Bronchial epithelial cell (primary cell): ENCODE measurements at places on chromosomes 2 and 18. TPM values are rescaled to one million over a fixed set of nuclear protein-coding genes. Genes with fewer than 3 reads are reported as not detected.
A peak's percentile ranks its signal among the peaks of the same experiment; 100 is the strongest.

The THUMPD2 gene
- 8.8 and 10.3 TPM in 2 replicates for total RNA-seq

The ACMSD gene
- total RNA-seq: not detected in 2 replicates

The IL36G gene
- total RNA-seq: 0.51 TPM in 1 of 2 replicates, not detected in the other

The GREB1L gene
- 0.79 and 0.90 TPM in 2 replicates for total RNA-seq

The TMSB10 gene
- total RNA-seq: 8,033 and 11,022 TPM in 2 replicates

The PSMA8 gene
- total RNA-seq: not detected in 2 replicates

The SLC4A5 gene
- total RNA-seq: under 0.01 and 0.90 TPM in 2 replicates

The ALPP gene
- total RNA-seq: not detected in 2 replicates

The CFC1B gene
- total RNA-seq: not detected in 2 replicates

The ERBB4 gene
- under 0.01 TPM in 2 replicates for total RNA-seq

The SKA1 gene
- 0.26 and 0.51 TPM in 2 replicates for total RNA-seq

The ALLC gene
- total RNA-seq: not detected in 2 replicates

GRCh38 chr2:119154076-119154475 is 4.5 kb downstream of the C1QL2 start:
- DNase-seq: no peak

GRCh38 chr2:10326151-10326616 is 23.5 kb downstream of the HPCAL1 start:
- no peak for DNase-seq

- DNase-seq: no peak
Observed at GRCh38 chr18:45251236-45251635, 364.0 kb upstream of the SLC14A2 start.

- DNase-seq: no peak
Observed at GRCh38 chr2:120235681-120236080, 12.5 kb upstream of the TMEM185B start.

- peak; percentile 60 for DNase-seq
Observed at GRCh38 chr2:128375454-128375853, 56.8 kb upstream of the HS6ST1 start.

DNA sequence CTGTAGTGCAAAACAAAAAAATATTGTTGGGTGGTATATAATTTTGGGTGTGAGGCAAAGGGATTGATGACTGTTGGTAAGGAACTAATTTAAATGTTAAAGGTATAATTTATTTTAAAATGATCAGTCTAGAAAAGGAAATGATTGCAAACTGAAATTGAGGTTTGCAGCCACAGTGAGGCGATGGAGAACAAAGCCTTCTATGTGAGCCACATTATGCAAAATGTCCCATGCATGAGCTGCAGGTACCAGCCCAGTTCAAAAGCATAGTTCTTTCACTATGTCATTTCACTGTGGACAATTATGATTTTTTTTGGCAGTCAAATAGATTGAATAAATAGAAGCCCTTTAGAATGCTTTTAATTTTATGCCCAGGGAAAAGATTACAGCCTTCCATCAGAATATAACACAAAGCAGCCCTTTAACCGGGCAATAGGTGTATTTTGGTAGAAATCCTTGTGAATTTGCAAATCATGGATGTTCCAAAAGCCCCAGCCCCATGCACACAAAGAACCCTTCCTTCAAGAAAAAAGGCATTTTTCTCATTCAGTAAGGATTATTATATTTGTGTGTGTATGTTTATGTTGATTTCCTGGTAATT is 1.7 kb downstream of the MAP2 start:
- DNase-seq: peak; percentile 75

DNA sequence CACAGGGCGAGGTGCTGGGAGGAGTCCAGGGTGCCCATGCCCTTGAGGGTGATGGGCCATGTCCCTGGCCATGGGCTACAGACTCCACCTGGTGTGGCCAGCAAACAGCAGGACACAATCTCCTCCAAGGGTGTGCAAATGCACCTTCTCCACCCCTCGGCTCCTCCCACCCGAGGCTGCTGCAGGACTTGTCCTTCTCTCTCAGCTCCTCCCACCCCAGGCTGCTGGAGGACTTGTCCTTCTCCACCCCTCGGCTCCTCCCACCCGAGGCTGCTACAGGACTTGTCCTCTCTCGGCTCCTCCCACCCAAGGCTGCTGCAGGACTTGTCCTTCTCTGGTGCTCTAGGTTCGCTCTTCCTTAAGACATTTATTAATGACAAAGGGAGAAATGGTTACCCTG is 57.3 kb upstream of the SNTG2 start:
- no peak for DNase-seq

DNA sequence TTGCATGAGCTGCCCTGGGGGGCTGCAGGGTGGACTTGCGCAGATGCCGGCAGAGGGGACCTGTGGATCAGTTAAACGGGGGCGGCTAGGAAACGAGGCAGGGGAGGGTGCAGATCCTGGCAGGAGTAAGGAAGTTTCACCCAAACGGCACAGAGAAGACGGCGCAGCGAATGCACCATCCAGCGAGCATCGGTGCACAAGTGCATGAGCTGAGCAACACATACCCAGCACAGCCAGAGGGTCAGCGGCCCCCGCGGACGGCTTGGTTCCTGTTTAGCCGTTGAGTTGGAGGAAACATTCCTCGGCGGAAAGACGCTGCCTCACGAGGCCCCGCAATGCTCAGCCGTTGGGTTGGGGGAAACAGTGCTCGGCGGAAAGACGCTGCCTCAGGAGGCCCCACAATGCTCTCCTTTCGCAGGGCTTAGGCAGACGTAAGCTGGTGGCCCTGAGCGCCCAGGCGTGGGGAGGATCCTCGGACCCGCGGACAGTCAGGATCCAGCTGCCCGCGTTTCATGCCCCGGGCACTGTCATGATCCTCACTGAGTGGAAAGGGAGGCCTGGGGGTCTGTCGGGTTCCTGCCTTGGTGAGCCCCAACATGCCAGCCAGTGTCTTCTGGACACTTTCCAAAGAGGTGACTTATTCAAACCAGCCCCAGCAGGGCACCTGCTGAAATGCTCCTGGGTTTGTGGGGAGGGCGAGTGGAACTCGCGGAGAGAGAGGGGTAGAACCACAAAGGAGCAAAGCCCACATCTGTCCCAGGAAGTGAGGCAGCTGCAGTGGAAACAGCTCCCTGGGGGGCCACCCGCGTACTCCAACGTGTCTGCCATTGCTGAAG is 86.3 kb downstream of the NDUFA10 start:
- DNase-seq: no peak

DNA sequence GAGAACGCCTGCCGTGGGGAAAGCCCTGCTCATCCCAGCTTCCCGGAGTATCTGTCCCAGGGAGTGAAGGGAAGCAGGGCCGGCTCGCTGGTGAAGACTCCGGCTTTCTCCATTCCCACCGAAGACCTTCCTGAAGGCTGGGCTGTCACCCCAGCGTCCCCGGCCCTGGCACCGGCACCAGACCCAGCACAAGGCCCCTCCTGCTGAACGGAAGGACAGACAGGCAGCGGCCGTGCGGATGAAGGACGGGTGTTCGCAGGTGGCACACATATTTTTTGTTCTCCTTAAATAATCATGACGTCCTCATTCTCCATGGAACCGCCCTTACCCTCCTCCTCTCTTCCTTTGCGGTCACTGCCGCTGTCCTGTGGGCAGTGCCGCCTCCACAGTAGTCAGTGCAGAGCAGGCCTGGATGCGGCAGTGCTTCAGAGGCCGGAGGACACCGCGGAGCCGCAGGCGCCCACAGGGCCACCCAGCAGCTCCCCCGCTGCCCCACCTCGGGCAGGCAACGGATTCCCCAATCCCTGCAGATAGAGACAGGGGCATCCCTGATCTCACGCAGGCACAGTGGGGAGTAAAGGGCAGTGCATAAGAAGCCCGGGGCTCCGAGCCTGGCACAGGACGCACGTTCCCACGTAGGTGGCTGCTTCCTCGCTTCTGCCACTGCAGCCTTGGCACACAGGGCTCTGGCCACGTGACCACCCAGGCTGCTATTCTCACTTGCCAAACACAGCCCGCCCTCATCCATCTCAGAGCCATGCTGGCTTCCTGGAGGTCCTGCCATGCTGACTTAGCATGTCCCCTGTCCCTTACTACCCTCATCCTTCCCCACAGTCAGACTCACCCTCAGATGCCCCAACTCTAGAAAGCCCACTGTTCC is 229.7 kb downstream of the EIPR1 start:
- DNase-seq: no peak

GRCh38 chr2:1619556-1619955 is 124.8 kb downstream of the PXDN start:
- no peak for DNase-seq

- DNase-seq: no peak
Observed at GRCh38 chr18:78293540-78293939, 686.1 kb upstream of the SALL3 start.

- DNase-seq: no peak
Observed at GRCh38 chr2:158392687-158393086, 63.9 kb downstream of the CCDC148 start.

DNA sequence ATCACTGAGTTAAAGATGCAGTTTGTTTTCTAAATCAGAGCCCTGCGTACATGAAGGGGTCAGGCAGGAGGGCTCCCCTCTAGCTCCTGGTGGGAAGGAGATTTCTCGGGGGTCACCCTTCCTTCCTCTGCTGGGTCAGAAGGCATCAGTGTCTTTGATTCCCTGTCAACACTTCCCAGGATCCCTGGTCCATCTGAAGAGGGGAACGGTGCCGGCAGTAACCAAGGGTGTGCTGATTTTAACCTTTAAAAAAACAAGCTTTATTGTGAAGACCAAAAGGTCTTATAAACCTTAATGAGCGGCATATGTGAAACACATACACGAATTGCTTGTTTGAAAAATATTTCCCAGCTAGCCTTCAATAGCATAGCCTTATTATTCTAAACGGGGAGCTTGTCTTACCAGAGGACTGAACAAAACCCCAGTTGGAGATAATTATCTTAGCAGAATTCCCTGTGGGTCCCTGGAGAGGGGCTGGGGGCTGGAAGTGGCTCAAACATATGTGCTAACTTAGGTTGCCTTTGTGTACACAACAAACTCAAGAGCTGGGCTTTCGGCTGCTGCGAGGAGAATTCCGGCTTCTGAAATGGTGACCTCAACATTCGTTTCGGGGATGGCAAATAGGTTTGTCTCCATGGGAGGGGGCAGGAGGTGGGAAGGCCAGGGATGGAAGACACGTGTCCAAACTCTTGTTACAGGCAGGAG is 114.9 kb upstream of the MYCN start:
- DNase-seq: no peak

DNA sequence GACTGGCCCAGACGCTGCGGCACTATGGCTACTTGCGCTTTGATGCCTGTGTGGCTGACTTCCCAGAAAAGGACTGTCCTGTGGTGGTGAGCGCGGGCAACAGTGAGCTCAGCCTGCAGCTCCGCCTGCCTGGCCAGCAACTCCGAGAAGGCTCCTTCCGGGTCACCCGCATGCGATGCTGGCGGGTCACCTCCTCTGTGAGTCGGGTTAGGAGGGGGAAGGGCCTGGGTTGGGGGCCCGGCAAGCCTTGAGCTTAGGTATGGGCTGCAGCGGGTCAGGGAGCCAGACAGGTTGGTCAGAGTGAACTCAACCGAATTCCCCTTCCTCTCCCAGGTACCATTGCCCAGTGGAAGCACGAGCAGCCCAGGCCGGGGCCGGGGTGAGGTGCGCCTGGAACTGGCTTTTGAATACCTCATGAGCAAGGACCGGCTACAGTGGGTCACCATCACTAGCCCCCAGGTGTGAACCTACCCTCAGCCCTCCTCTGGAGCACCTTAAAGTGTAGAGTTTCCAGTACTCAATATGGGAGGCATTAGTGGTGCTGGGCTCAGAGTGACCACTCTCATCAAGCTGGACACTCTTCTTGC is 4.9 kb downstream of the ZNF513 start:
- no peak for DNase-seq

- no peak for DNase-seq
Observed at GRCh38 chr2:22487036-22487435, 897.9 kb upstream of the KLHL29 start.

DNA sequence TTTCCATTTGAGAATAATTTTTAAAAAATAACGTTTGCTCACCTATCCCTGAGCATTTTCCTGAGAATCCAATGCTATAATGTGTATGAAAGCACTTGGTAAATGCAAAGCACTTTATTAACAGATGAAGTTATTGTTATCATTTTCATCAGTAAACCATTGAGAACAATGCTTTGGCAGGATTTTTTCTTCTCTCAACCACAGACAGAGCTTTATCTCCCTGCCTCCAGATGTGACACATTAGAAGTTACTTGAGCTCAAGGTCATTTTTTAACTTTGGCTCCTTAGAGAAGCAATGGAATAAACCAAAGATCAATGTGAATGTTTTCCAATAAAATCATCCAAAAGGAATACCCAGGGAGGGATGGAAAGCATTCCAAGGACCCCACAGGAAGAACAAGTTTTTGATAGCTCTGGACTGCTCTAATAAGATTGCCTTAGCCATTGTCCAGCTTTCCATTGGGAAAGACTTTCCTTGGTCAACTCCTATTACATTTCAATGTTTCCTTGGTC is 118.9 kb upstream of the NT5C1B start:
- DNase-seq: no peak

- DNase-seq: no peak
Observed at GRCh38 chr18:79517341-79517740, 121.6 kb downstream of the NFATC1 start.

DNA sequence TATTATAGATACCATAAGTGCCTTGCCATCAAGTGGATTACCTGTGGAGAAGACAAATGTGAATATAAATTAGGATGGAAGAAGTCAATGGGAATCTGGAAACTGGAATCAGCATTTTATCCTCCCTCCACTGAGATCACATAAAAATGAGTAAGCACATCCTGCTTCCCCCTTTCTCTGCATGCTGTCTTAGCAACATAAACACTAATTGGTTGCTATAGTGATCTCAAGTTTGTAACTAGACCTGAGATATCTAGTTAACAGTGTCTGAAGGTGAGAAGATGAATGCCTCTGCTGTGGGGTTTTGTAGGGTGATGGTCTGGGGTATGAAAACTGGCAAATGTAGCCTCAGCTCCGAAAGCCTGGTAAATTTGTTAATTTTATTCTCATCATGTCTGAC is 1357.5 kb upstream of the CELF4 start:
- DNase-seq: peak; percentile 18

- peak; percentile 51 for DNase-seq
Observed at GRCh38 chr18:76546088-76546435, 51.0 kb upstream of the ZNF516 start.
